Epithelial cell of esophagus (primary cell): ENCODE measurements at places on chromosomes 16 and 17.

GRCh38 chr16:89106533-89107202, 13.0 kb downstream of the ACSF3 start:
- no peak for DNase-seq

- DNase-seq = peak; percentile 40
Observed at GRCh38 chr17:72192800-72193192, 72.0 kb downstream of the SOX9 start.

GRCh38 chr16:84687715-84688114, 12.1 kb upstream of the USP10 start:
- DNase-seq = peak; percentile 92

GRCh38 chr17:15231851-15232516, 33.1 kb downstream of the PMP22 start:
- no peak for DNase-seq

GRCh38 chr17:66915204-66915611, 49.3 kb upstream of the CACNG4 start:
- peak; percentile 76 for DNase-seq

DNA sequence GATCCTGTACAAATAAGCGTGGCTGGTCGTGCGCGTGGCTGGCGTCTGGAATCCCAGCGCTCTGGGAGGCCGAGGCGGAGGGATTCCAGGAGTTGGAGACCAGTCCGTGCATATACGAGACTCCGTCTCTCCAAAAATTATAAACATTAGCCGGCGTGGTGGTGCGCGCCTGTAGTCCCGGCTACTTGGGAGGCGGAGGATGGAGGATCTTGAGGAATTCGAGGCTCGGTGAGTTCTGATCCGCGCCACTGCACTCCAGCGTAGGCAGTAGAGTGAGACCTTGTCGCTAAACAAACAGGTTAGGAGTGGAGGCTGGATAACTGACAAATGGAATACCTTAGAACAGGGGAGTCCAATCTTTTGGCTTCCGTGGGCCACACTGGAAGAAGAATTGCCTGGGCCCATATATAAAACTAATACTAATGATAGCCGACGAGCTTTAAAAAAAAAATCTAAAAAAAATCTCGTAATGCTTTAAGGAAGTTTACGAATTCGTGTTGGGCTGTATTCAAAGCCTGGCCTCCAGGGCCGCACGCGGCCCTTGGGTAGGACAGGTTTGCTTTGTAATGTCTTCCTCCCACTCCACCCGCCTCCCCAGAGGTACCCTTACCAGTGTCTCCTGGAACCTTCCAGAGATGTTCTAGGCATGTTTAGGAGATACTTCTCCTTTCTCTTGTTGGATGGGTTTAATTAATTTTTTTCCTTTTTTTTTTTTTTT, 909 bp upstream of the RSL1D1 start:
- no peak for DNase-seq

DNA sequence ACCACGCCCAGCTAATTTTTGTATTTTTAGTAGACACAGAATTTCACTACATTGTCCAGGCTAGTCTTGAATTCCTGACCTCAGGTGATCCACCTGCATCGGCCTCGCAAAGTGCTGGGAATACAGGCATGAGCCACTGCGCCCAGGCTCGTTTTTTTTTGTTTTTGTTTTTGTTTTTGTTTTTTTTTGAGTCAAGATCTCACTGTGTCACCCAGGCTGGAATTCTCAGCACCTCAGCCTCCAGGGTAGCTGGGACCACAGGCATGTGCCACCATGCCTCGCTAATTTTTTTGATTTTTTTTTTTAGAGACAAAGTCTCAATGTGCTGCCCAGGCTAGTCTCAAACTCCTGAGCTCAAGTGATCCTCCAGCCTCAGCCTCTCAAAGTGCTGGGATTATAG, 17.5 kb upstream of the CMTM4 start:
- DNase-seq = peak; percentile 24

GRCh38 chr16:17347624-17348023, 123.1 kb downstream of the XYLT1 start:
- DNase-seq = no peak

- DNase-seq = no peak
Observed at GRCh38 chr17:17768424-17769088, 68.2 kb downstream of the SREBF1 start.

DNA sequence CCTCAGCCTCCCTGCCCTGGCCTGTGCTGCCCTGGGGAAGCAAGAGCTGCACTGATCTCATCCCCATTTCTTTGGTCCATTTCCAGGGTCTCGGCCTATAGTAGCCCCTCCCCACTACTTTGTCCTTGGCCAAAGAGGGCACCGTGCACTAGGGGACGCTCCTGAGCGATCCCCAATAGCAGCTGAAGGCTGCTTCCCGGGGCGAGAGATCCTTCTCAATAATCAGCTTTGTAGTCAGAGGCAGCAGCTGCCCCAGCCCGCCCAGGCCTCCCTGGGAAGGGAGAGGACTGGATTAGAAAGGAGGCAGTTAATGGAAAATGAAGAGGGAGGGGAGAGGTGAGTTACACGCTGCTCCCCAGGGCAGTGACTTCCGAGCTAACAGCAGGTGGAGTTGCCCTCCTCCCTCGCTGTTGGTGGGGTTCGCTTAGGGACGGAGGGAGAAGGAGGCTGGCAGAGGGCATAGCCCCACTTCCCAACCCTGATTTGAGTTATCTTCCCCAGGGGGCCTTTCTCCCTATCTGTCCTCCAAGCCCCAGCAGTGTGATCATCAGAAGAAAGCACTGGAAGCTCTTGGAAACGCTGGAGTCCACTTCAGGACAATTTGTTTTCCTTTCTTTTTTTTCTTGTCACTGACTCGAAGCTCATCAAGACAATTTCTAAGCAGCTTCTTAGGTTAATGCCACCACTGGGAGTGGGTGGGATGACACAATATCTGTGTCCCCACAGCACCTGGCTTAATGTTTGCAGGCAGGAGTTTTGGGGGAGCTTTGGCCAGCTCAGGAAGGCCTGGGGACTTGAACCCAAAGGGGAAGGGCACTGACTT, 2.6 kb downstream of the MXRA7 start:
- no peak for DNase-seq

DNA sequence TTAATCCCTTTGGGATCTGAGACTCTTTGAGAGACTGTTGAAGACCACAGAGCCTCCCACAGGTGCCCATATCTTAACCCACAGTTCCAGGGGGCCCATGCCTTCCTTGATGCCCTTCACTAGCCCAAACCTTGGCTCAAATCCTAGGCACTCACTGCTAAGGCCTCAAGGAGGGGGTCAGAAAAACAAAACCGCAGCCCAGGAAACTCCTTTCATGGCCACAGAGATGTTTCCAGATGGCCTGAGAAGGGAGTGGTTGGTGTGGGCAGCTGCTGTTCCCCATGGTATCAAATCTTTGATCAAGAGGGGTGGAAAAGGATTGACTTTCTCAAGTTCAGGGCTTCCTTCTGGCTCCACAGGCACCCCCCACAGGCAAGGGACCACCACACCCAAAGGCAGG, 44.7 kb downstream of the CDH1 start:
- DNase-seq = no peak

- peak; percentile 17 for DNase-seq
Observed at GRCh38 chr17:43212641-43213490, 1.2 kb downstream of the TMEM106A start.

DNA sequence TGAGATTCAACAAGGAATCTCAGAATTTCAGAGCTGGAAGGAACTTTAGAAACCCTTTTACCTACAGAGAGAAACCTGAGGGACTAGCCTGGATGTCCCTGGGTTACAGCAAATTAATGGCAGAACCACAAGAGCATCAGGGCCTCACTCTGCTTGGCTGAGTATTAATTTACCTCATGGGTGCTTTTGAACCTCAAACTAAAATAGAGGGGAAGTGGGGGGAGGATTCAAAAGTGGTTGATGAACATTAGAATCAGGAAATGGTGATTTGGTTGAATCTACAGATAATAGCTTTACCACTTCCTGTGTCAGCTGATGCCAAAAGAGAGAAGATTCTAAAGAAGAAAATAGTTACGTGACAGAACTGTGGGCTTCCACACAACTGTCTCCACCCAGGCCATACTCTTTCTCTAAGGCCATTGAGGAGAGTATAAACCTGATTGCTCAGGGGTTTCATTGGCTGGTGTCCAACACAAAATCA, 11.3 kb upstream of the SKAP1 start:
- DNase-seq = no peak
